ENCODE measurements at places on chromosomes 5 and 9.

DNA sequence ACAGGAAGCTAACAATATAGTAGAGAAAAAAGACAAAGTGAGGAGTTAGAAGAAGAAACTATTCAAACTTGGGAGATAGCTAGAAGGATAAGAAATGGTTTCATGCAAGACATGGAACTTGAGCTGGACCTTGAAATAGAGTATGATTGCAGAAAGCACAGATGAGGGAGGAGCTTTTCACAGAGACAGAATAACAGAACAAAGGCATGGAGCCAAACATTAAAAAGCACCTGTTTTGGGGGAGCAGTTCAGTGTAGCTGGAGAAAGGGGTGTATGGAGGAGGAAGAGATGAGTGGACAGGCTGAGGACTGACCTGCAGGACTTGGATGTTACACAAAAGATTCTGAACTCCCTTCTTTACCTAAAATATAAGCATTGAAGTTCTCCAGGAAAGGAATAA is 25.2 kb downstream of the DTWD2 start:
- no peak overlapping the region for H3K27ac ChIP-seq
- H3K4me1 ChIP-seq, result no peaks in the 10 kb centered on the region
- H3K36me3 ChIP-seq, result no peaks in the 10 kb centered on the region
- no peak overlapping the region for H3K4me3 ChIP-seq

- H3K4me3 ChIP-seq, result no peak overlapping the region
- H3K36me3 ChIP-seq, result no peaks in the 10 kb centered on the region
- H3K4me1 ChIP-seq, result peaks cover 12% of the 10 kb centered on the region
- no peak for DNase-seq
Observed at GRCh38 chr5:176711883-176712282, 64.6 kb downstream of the TSPAN17 start.

DNA sequence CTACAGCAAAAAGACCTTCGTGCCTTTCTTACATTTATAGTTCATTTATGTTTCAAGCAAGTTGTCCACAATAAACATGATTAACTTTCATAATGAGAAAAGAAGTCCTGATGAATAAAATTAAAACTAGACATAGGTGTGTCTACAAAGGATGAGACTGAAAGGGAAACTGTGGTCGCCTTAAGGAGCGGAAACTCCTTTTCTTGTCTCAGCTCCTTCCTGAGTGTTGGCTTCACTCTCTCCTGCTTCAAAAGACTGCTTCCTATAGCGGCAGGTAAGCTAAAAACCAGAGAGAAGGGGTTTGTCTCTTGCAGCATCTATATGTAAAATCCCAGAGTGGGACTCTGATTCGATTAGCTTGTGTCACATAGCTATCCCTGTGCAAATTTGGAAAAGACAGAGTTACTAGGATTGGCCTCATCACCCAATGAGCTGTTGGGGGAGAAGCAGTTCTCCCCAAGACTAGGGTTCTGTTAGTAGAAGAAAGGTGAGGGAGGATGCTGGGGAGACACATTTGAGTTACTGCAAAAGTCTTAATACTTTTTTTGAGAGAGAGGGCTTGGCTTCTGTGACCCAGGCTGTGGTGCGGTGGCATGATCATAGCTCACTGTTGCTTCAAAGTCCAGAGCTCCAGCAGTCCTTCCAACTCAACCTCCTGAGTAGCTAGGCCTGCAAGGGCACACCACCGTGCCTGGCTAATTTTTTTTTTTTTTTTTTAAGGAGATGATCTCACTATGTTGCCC is 16.8 kb upstream of the CTSL start:
- no peak overlapping the region for H3K4me3 ChIP-seq
- no peak for DNase-seq
- no peak overlapping the region for H3K27ac ChIP-seq

- no peaks in the 10 kb centered on the region for H3K27me3 ChIP-seq
- no peak overlapping the region for H3K27ac ChIP-seq
- peaks cover 23% of the 10 kb centered on the region for H3K4me1 ChIP-seq
- peaks cover 10% of the 10 kb centered on the region for H3K36me3 ChIP-seq
- no peak for DNase-seq
Observed at GRCh38 chr5:73564018-73564417, 1.4 kb downstream of the ANKRA2 start.

GRCh38 chr5:56313004-56313531 is 79.9 kb upstream of the ANKRD55 start:
- H3K27me3 ChIP-seq, result no peaks in the 10 kb centered on the region
- H3K4me1 ChIP-seq, result no peaks in the 10 kb centered on the region
- no peak overlapping the region for H3K4me3 ChIP-seq
- no peaks in the 10 kb centered on the region for H3K36me3 ChIP-seq

- H3K4me1 ChIP-seq, result no peaks in the 10 kb centered on the region
- no peaks in the 10 kb centered on the region for H3K27me3 ChIP-seq
- H3K27ac ChIP-seq, result no peak overlapping the region
- no peaks in the 10 kb centered on the region for H3K36me3 ChIP-seq
- no peak for DNase-seq
- H3K4me3 ChIP-seq, result no peak overlapping the region
Observed at GRCh38 chr5:22779499-22779898, 73.6 kb downstream of the CDH12 start.

- no peak overlapping the region for H3K27ac ChIP-seq
- no peaks in the 10 kb centered on the region for H3K27me3 ChIP-seq
- no peak for DNase-seq
Observed at GRCh38 chr9:22033012-22033630, 24.0 kb upstream of the CDKN2B start.

DNA sequence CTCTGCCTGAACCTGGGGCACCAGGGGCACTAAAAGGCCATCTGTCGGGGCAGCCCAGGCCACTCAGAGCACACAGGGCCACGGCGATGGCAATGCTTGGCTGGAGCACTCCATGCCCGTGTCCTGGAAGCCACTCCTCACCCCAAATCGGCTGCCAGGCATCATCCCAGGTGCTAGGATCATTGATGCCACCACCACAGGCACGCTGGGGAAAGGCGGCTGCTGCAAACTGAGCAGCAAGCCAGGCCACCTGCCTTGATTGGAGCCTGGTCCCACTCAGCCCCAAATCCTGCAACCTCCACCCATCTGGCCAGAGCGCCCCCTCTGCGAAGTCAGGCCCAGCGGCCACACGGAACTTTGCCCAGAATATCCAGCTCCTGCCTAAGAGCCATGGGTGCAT is 67.8 kb downstream of the DEPDC1B start:
- no peak overlapping the region for H3K27ac ChIP-seq
- H3K36me3 ChIP-seq, result no peaks in the 10 kb centered on the region
- H3K4me1 ChIP-seq, result no peaks in the 10 kb centered on the region
- no peak overlapping the region for H3K4me3 ChIP-seq

- H3K27ac ChIP-seq, result peak overlapping the region; percentile 99
- peaks cover 52% of the 10 kb centered on the region for H3K4me1 ChIP-seq
- no peak for DNase-seq
Observed at GRCh38 chr9:22160221-22160620, 151.1 kb upstream of the CDKN2B start.

DNA sequence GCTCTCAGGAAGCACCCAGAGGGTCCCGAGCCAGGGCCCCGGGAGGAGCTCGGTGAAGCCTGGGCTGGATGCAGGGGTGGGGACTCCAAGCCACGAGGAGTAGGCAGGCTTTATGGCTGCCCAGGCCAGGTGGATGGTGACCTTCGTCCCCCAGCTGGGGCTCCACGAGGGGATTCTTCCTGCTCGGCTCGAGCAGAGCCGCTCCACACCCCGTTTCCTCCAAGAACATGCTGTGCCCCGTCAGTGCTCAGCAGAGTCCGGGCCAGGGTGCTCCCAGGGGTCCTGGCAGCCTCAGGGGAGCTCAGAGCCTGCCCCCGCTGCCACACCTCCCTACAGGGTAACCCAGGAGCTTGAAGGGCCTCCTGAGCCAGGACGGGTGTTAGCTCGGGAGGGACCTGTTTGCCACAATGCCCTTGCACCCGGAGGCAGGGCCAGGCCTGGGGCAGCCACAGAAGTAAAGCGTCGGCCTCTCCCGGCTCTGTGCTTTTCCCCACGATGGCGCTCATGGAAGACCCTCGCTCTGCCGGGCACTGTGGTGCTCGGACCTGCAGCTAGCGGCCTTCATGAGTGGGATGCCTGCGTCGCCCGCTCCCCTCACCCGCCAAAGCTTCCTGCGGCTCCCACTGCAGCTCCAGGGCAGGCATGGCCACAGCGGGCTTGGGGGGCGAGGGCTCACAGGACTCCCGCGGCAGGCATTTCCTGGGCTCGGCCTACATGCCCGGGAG is 86.8 kb downstream of the KCNT1 start:
- DNase-seq, result no peak
- no peaks in the 10 kb centered on the region for H3K27me3 ChIP-seq
- H3K4me1 ChIP-seq, result no peaks in the 10 kb centered on the region
- H3K27ac ChIP-seq, result no peak overlapping the region
- H3K36me3 ChIP-seq, result no peaks in the 10 kb centered on the region
- H3K4me3 ChIP-seq, result no peak overlapping the region

DNA sequence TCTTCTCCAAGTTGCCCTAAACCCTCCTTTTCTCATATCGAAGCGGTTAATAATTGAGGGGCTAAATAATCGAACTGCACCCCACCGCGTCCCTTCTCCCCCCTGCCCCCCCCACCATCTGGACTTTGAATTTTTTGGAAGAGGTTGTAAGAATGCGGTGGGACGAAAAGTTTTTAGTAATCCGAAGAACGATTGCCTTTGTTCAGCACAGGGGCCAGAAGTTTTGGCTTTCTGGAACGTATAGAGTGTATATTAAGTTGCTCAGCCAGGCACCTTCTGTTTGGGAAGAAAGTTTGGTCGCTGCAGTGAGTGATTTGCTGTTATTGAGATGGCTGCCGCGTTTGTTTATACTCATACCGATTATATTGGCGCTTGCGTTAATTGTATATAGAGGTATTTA is 518 bp downstream of the ERBIN start:
- H3K36me3 ChIP-seq, result peaks cover 11% of the 10 kb centered on the region
- H3K27ac ChIP-seq, result peak overlapping the region; percentile 97
- no peaks in the 10 kb centered on the region for H3K27me3 ChIP-seq
- H3K4me3 ChIP-seq, result peak overlapping the region; percentile 99

- DNase-seq, result no peak
- no peaks in the 10 kb centered on the region for H3K4me1 ChIP-seq
- no peak overlapping the region for H3K27ac ChIP-seq
- no peaks in the 10 kb centered on the region for H3K36me3 ChIP-seq
Observed at GRCh38 chr5:90390928-90391327, 18.6 kb downstream of the CETN3 start.

DNA sequence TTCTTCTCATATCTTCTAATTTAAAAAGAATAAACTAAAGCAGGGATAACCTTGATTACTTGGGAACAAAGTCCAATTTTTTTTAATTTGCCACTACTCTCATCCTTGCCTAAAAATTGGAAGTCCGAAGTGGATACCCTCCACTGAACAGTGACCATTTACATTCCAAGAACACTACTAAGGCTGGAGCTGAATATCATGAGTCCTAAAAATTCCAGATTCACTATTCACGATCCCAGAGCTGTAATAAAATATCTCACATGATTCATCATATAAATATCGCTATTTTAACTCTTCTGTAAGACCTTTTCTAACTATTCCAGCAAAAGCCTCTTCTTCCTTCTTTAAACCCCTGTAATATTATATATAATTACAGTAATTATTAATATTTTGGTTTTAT is 57.4 kb downstream of the ATPSCKMT start:
- no peaks in the 10 kb centered on the region for H3K4me1 ChIP-seq
- no peak overlapping the region for H3K4me3 ChIP-seq
- no peaks in the 10 kb centered on the region for H3K36me3 ChIP-seq
- H3K27ac ChIP-seq, result no peak overlapping the region

DNA sequence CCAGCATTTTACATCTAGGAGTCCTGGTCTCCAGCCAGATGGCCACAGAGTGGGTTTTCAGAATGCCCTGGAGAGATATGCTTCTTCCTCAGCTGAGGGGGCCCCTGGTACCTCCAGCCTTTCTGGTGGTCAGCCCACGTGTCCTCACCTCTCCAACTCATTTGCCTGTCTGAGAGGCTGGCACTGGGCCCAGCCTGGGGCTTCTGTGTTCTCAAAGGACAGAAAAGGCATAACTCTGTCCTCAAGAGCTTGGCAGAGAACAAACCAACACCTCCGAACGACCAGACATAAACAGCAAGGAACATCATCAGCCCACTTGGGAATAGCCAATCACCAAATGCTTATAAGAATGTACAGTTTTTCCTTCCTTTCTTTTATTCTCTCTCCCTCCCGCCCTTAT is 17.1 kb downstream of the ENG start:
- H3K4me1 ChIP-seq, result peaks cover 25% of the 10 kb centered on the region
- DNase-seq, result no peak
- H3K27me3 ChIP-seq, result no peaks in the 10 kb centered on the region
- H3K36me3 ChIP-seq, result no peaks in the 10 kb centered on the region
- H3K4me3 ChIP-seq, result no peak overlapping the region

- H3K4me1 ChIP-seq, result peaks cover 31% of the 10 kb centered on the region
- H3K4me3 ChIP-seq, result peak overlapping the region; percentile 74
- H3K36me3 ChIP-seq, result peaks cover 18% of the 10 kb centered on the region
- H3K27me3 ChIP-seq, result no peaks in the 10 kb centered on the region
Observed at GRCh38 chr9:93451849-93452709, 594 bp downstream of the FAM120A start.
